ENCODE measurements at places on chromosomes 11 and 22. TPM values are rescaled to one million over a fixed set of nuclear protein-coding genes. Genes with fewer than 3 reads are reported as not detected.

Gene UBQLN3
- not detected for total RNA-seq

Gene RFPL2
- 0.07 TPM for total RNA-seq

Gene OR5A1
- total RNA-seq: not detected

Gene EXPH5
- 0.02 TPM for total RNA-seq

Gene USP47
- 26.9 TPM for total RNA-seq

Gene MUC6
- not detected for total RNA-seq

Gene CNIH2
- 1.6 TPM for total RNA-seq

Gene MS4A12
- total RNA-seq: not detected

Gene TRIM3
- total RNA-seq: 18.7 TPM

Gene HPX
- 0.25 TPM for total RNA-seq

Gene CD3G
- total RNA-seq: not detected

Gene ANGPTL5
- total RNA-seq: 0.05 TPM

Gene ARHGAP8
- 1.3 TPM for total RNA-seq

Measured in A549 treated with CORT108297 at 1 μM for 4 hours (cell line).